CD4-positive, alpha-beta memory T cell (primary cell): ENCODE measurements at places on chromosomes 2 and 18. TPM values are rescaled to one million over a fixed set of nuclear protein-coding genes. Genes with fewer than 3 reads are reported as not detected.
A peak's percentile ranks its signal among the peaks of the same experiment; 100 is the strongest.

The FBXO36 gene
- total RNA-seq, result 0.75 TPM

The KATNAL2 gene
- total RNA-seq, result 2.1 TPM

The ARPC2 gene
- 414 TPM for total RNA-seq

- no peak for DNase-seq
- H3K36me3 ChIP-seq, result no peaks in the 10 kb centered on the region
- peaks cover 11% of the 10 kb centered on the region for H3K27me3 ChIP-seq
- H3K4me3 ChIP-seq, result no peak overlapping the region
These were observed 2.8 kb downstream of the FRZB start for GRCh38 chr2:182863642-182864041.

The FAM237A gene
- not detected for total RNA-seq

DNA sequence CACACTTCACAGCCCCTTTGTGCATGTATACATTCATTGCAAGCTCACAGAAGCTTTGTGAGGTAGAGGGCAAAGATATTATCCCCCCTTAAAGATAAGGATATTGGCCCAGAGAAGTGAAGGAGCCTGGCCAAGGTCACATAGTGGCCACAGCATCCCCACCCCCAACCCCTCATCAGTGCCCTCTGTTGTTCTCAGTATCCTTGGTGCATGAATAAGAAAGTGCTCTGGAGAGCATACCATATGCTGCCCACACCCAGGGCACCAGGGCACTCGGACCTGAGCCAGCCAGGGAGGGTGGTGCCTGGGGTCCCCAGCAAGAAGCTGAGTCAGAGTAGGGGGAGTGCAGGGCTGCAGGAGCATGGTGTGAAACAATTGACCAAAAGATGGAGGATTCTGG lies 3.3 kb downstream of the DYSF start:
- H3K36me3 ChIP-seq, result no peaks in the 10 kb centered on the region
- no peak overlapping the region for H3K4me3 ChIP-seq
- H3K27me3 ChIP-seq, result peaks cover 5% of the 10 kb centered on the region
- DNase-seq, result no peak
- H3K4me1 ChIP-seq, result peaks cover 22% of the 10 kb centered on the region
- no peak overlapping the region for H3K27ac ChIP-seq

- no peaks in the 10 kb centered on the region for H3K4me1 ChIP-seq
- H3K27ac ChIP-seq, result no peak overlapping the region
- no peak overlapping the region for H3K4me3 ChIP-seq
- H3K36me3 ChIP-seq, result no peaks in the 10 kb centered on the region
These were observed 80.0 kb downstream of the APOB start for GRCh38 chr2:20963867-20964266.

- H3K27ac ChIP-seq, result peak overlapping the region; percentile 34
- H3K4me1 ChIP-seq, result peaks cover 28% of the 10 kb centered on the region
- no peaks in the 10 kb centered on the region for H3K36me3 ChIP-seq
- H3K4me3 ChIP-seq, result peak overlapping the region; percentile 39
These were observed 34.2 kb downstream of the CERS6 start for GRCh38 chr2:168490015-168490874.

DNA sequence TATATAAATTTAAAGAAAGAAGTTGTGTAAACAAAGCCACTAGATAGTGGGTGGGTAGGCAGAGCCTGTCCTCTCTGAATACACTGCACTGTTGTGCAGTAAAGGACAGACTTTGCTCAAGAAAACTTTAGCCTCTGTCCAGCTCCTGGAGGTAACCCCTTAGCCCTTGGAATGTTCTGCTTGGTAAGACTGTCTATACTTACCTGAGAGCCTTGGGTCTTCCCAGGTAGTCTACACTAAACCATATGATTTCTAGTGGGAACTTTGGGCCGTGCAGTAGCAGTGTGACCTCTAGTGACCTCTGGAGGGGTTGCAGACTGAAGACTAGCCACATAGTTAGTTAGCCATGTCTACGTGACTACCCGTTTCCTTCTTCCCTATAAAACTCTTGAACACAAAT lies 678.3 kb upstream of the NRXN1 start:
- DNase-seq, result no peak
- H3K4me1 ChIP-seq, result no peaks in the 10 kb centered on the region
- no peak overlapping the region for H3K27ac ChIP-seq
- no peaks in the 10 kb centered on the region for H3K27me3 ChIP-seq

DNA sequence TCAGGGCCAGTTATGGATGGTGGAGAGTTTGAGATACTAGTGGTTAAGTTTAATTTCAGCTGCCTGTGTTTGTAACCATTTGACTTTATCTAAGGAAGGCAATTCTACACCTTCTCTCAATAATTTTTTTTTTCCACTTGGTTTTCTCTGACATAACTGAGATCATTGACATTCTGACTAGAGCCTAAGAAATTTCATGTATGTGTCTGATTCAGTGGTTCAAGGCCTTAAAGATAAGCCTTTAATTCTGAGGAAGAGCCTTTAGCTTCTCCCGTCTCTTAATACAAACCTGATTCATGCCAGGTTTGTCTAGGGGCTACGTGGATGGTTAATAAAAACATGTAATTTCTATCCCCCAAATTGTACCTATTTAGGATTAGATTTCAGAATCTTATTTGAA lies 971.4 kb downstream of the DPP10 start:
- no peaks in the 10 kb centered on the region for H3K27me3 ChIP-seq
- H3K36me3 ChIP-seq, result no peaks in the 10 kb centered on the region
- no peak overlapping the region for H3K27ac ChIP-seq
- no peak overlapping the region for H3K4me3 ChIP-seq
- no peaks in the 10 kb centered on the region for H3K4me1 ChIP-seq
- DNase-seq, result no peak

GRCh38 chr2:221518201-221518934 lies 53.7 kb downstream of the EPHA4 start:
- no peaks in the 10 kb centered on the region for H3K27me3 ChIP-seq
- H3K4me1 ChIP-seq, result peaks cover 60% of the 10 kb centered on the region
- DNase-seq, result peak; percentile 86
- peak overlapping the region; percentile 31 for H3K4me3 ChIP-seq
- H3K27ac ChIP-seq, result peak overlapping the region; percentile 80
- no peaks in the 10 kb centered on the region for H3K36me3 ChIP-seq
